ENCODE measurements at places on chromosomes 12 and 14. TPM values are rescaled to one million over a fixed set of nuclear protein-coding genes. Genes with fewer than 3 reads are reported as not detected.

DNA sequence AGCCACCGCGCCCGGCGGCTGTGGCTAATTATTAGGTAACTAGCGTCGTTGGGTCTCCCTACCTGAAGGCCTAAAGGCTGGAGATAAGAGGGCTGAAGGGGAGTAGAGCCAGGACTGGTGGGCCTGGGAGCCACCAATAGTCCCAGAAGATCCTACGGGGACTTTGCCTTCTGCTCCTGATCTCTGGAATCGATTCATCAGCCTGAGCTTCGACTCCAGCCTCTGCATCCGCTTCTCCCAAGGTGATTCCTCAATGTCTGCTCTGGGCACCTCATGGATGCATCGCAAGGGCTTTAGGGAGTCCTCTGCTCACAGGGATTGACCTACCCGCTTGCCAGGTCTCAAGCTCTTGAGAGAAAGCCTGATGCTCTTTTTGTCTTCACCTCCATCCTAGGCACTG, 14.7 kb upstream of the KDM2B start:
- no peak for DNase-seq

DNA sequence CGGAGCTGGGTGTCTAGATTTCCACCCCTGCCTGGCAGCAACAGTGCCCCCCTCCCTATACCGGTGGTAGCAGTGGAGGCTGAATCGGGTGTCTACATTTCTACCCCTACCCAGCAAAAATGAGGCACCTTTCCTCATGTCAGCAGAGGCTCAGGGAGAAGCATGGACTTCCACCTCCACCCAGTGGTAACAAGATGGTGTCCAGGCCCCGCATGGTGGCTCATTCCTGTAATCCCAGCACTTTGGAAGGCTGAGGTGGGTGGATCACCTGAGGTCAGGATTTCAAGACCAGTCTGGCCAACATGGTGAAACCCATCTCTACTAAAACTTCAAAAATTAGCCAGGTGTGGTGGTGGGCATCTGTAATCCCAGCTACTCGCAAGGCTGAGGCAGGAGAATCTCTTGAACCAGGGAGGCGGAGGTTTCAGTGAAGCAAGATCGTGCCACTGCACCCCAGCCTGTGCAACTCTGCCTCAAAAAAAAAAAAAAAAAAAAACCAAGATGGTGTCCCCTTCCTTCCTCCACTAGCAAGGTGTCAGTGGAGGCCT, 35.5 kb upstream of the OR5AU1 start:
- no peak for DNase-seq

DNA sequence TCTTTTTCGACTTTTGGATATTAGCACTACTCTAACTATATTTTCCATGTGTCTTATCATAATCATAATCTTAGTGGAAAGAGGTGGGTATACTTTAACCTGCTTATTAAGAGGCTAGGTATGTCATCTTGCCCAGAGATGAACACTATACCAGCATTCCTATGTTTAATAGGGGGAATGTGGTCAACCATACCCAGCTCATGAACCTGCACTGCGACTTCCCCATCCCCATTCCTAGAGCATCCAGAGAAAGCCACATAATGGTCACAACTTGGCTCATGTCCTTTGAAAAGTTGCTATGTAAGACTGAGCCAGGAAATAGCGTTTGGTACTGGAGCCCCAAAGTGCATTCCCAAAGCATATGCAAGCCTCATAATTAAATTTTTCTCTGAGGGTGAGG, 55.2 kb downstream of the TMCC3 start:
- DNase-seq = no peak

GRCh38 chr12:51954561-51955361, 3.3 kb downstream of the ACVR1B start:
- no peak for DNase-seq

- no peak for DNase-seq
These were observed 605.4 kb downstream of the MED13L start for GRCh38 chr12:115672086-115672485.

DNA sequence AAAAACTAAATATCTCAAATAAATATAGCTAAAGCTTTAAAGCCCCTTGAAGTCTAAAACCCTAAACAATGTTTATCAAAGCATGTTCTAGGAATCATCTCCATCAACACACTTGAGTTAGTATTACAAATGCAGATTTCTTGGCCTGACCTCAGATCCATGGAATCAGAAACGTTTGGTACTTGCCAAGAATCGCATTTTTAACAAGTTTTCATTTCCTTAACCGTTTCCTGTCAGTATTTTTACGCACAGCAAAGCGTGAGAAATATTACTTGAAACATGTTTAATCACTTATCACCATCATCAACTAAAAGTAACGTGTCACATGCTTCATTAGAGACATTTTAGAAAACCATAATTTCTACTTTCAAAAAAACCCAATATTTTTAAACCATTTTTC, 9.7 kb downstream of the SLCO1C1 start:
- DNase-seq = no peak

- no peak for DNase-seq
These were observed 82.9 kb upstream of the RIN3 start for GRCh38 chr14:92430686-92431085.

DNA sequence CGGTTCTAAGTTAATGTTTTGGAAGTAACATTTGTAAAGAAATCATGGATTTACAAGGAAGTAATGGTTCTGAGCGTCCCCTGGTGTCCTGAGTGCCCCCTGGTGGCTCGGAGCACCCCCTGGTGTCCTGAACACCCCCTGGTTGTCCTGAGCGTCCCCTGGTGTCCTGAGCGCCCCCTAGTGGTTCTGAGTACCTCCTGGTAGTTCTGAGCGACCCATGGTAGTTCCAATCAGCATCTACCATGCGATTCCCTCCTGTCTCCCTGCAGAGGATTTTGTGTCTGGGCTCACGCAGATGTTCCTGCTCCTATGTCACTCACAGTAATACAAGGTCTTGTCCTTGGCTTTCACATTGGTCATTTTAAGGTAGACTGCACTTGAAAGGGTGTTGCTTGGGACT, 1352.9 kb downstream of the TMEM121 start:
- DNase-seq = no peak

DNA sequence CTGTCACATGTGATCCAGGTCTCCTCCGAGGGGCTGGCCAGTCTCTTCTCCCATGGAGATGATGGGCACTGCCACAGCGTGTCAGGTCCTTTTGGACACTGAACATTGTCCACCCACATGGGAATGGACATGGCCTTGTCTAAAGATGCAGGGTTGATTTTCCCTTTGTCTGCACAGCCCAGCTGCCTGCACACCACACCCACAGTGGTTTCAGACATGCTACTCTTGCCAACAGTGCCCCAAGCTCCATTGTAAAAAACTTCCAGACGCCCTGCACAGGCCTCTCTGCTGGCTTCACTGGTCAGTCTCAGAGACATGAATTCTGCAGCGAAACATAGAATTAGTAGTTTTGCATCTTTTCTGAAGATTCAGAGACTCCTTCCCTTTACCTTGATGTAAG, 18.5 kb downstream of the CD163 start:
- no peak for DNase-seq

GRCh38 chr12:125192690-125193221, 127.5 kb downstream of the AACS start:
- DNase-seq = no peak

DNA sequence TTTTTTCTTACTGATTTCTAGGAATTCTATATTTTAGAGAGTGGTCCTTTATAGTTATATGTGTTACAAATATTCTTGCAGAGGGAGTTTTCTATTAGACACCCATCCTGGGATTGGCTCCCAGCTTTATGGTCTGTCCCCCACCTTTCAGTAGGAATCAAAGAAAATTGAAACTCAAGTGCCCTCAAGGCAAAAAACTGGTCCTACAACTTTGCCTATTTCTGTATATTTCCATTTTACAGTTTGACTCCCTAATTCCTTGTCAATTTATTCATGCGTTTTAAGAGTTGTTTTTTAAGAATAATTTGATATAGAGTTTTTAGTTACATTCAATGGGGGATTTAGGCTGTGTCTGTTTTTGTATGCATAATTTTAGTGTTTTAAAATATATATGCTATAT, 208.9 kb downstream of the SYNE2 start:
- no peak for DNase-seq

- no peak for DNase-seq
These were observed 94.7 kb downstream of the ANO6 start for GRCh38 chr12:45310627-45310968.

DNA sequence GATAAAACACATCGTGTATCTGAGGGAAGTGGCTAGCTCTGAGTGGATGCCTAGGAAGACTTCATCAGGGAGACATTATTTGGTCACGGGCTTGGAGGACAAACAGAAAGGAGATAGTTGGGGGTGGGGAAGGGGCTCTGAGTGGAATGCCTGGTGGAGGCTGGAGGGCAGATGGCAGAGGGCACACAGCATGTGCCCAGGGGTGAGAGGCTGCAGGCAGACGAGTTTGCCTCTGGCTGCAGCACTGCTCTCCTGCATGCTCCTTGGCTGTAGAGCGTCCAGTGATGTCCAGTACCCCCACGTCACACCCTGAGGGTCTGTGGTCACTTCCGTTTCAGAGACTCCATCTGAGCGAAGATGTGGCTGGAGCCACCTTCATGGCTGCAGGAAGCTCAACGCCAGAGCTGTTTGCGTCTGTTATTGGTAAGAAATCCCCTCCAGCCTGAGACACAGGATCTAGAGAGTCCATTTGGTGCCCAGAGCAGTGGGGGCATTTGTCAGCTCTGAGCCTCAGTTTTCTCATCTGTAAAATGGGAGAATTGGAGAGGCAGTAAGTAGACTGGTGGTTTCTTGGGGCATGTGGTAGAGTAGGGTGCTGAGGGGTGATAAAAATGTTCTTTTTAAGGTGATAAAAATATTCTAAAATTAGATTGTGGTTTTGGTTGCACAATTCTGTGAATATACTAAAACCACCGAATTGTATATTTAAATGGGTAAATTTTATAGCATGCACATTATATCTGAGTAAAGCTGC, 71.7 kb upstream of the RIN3 start:
- no peak for DNase-seq

DNA sequence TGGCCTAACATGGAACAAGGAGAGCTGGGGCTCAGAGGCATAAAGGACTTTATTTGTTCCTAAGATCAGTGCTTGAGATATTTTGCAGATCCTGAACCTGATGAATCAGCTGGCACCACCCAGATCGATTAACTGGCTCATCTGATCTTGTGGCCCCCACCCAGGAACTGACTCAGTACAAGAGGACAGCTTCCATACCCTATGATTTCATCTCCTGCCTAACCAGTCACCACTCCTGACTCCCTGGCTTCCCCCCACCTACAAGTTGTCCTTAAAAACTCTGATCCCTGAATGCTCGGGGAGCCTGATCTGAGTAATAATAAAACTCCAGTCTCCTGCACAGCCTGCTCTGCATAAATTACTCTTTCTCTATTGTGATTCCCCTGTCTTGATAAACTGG, 5.1 kb downstream of the C12orf56 start:
- DNase-seq = no peak

GRCh38 chr12:24487606-24488005, 461.3 kb downstream of the BCAT1 start:
- no peak for DNase-seq

- DNase-seq = no peak
These were observed 19.3 kb downstream of the CCDC62 start for GRCh38 chr12:122793685-122794106.

GRCh38 chr12:619346-619745, 43.9 kb downstream of the NINJ2 start:
- DNase-seq = no peak

- DNase-seq = no peak
These were observed 24.5 kb downstream of the FZD10 start for GRCh38 chr12:130186651-130187268.

GRCh38 chr14:104588066-104588857, 8.7 kb downstream of the C14orf180 start:
- no peak for DNase-seq

DNA sequence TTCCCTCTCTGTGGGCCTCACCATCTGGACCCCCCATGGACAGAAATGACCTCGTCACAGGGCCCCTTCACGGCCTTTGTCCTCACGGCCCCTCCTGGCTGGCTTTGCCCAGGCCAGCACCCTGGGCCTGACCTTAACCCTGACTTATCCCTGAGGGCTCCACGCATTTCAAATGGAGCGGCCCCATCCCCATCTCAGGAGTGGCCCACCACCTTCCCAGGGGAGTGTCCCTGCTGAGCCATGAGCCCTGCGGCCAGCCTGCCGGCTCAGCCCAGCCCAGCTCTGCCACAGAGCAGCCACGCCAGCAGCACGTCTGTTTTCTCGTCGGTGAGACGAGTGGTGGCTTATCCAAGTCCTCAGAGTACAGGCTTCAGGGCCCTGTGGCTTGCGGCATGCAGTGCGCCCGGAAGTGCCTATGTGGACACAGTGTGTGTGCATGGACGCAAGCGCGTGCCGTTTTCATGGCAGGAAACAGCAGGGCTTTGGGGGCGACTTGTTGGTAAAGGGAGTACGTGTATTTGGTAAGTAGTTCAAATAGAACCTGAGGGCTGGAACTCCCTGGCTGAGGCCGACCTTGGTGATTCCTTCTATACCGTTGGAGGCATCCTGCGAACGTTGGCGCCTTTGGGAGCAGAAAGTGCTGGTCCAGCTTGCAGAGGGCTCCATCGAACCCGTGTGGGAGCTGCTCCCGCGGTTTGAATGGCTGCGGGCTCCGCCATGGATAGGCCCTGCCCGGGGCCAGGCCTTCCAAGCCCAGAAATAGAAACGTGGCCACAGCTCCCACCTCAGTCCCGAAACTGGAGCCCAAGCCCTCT, 52.1 kb downstream of the LRCOL1 start:
- no peak for DNase-seq

- no peak for DNase-seq
These were observed 169.9 kb downstream of the TSPAN9 start for GRCh38 chr12:3247077-3247476.

DNA sequence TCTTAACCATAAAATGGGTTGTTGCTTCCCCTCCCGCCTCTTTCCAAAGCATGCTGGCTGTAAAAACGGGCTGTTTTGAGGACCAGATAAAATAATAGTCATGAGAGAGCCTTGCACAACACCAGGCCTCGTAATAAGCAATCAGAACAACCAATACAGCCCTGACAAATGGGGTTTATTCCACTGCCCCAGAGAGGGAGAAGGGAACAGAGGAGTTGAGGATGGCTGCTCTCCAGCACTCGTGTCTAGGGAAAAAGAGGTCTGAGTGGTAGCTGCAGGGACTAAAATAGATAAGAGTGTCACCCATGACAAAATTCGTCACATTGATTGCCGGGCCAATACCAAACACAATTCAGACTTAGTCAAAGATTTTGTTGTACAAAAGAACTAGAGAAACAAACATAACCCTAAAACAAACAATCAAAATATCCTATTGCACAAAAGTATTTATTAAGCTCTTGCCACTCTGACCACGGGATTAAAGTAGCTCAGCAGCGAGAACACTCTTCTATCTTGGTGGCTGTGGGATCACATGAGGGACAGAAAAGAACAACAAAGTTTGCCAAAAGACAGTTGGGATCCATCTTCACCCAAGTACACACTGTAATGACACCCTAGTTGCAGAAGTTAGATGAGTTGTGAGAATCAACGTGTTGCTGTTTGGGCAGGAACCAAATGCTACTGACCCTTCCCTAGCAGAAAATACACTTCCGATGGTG, 188.0 kb downstream of the FOXN3 start:
- DNase-seq = no peak

Gene KRT7
- total RNA-seq = 2,511 TPM

Gene TRHDE
- 12.1 TPM for total RNA-seq

Gene NCOR2
- 200 TPM for total RNA-seq

Gene GPR137C
- 2.2 TPM for total RNA-seq

Gene SMIM10L1
- total RNA-seq = 7.7 TPM

Gene ASPG
- total RNA-seq = 6.4 TPM

Gene FGF6
- total RNA-seq = not detected

Gene FOXN4
- not detected for total RNA-seq

Gene CLEC7A
- 9.0 TPM for total RNA-seq

Gene PIGH
- 29.8 TPM for total RNA-seq

Gene NKX2-1
- not detected for total RNA-seq

Gene KRT78
- total RNA-seq = not detected

Gene RIMKLB
- 43.4 TPM for total RNA-seq

Gene KCNC2
- not detected for total RNA-seq

Gene ANKRD33
- total RNA-seq = not detected
